Kidney epithelial cell (primary cell): ENCODE measurements at places on chromosomes 1 and 21. TPM values are rescaled to one million over a fixed set of nuclear protein-coding genes. Genes with fewer than 3 reads are reported as not detected.

Gene SRGAP2C
- 11.6 and 15.7 TPM in 2 replicates for total RNA-seq

DNA sequence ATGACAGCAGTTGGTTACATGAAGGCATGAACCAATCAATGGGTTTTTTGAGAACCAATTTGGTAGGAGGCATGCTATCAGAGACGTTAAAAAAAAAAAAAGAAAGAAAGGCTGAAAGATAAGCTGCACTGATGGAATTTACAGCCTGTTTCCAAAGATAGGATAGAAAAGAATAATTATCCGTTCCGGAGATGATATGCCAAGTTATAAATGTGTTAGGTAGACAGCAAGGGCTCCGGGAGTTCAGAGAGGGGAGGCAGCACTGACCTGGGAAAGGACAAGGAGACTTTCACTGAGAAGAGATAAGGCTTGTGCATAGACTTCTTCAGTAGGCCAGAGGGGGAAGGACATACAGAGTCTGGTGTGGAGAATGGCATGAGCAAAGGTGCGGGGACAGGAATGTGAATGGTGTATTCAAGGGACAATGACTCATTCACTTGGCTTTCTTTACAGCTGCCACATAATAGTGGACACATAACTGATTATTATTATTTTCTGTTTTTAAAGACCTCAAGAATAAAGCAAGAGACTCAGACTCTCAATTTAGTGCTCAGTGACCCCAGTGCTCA lies 24.8 kb upstream of the ACBD6 start:
- DNase-seq = no peak

- no peak for DNase-seq
Measured at GRCh38 chr1:228743405-228743804, 8.1 kb downstream of the RHOU start.

DNA sequence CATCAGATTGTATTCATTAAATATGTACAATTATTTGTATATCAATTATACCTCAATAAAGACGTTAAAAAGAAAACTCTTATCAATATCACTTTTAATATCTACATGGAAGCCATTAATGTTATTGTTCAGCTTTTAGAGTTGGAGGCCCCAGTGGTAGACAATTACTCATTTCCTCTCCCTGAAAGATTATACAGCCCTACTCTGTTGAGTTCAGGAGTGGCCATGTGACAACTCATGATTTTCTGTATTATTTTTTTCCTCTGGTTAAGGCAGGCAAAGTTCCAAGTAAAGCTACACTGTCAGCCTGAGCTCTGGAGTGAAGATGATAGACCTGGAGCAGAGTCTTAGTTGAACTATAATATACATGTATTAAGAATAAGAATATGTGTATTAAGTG lies 247.9 kb upstream of the B3GALT2 start:
- no peak for DNase-seq

DNA sequence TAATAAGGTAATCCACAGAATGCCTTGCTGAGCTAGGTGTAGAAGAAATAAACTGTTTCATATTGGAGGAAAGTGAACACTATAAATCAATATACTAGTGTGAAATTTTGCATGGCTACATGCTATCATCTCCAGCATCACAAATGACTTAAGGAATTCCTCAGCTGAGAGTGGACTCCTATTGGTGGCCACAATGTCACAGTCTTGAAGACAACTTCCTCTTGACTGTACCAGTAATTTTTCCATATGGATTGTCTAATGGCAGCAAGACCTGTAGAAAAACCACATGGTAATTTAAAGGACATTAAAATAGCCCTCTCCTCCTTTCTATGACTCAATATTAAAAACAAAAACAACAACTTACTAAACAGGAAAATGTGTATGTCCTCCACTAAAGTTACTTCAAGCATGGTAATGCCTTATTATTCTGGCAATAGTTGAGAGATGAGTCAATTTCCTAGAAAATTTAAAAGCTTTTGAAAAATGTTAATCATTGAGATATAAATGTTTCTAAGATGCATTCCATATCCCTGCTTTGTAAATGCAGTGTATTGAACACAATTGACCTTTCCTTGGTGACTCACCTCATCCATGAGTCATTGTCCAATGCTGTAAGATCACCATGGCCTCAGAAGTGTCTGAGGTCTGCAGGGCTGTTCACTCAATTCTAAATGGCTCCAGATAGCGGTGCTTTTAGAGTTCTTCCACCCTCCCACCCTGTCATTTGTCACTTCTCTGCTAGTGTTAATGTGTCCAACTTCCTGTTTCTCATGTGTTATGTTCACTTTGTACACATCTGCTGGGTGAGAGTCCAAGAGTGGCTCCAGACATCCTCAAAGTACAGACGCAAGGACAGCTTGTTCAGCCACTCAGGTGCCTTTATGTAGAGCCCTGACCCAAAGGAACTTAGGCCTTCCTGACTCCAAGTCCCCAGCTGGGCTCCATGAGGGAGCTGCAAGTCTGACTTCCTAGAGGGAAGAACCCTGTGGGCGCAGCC lies 32.8 kb upstream of the DNASE2B start:
- DNase-seq = peak; percentile 87

GRCh38 chr1:13809461-13810159 lies 109.6 kb downstream of the PRDM2 start:
- DNase-seq = no peak

- DNase-seq = no peak
Measured at GRCh38 chr1:29346576-29346975, 110.3 kb downstream of the PTPRU start.

- no peak for DNase-seq
Measured at GRCh38 chr1:7103874-7104273, 318.6 kb downstream of the CAMTA1 start.

DNA sequence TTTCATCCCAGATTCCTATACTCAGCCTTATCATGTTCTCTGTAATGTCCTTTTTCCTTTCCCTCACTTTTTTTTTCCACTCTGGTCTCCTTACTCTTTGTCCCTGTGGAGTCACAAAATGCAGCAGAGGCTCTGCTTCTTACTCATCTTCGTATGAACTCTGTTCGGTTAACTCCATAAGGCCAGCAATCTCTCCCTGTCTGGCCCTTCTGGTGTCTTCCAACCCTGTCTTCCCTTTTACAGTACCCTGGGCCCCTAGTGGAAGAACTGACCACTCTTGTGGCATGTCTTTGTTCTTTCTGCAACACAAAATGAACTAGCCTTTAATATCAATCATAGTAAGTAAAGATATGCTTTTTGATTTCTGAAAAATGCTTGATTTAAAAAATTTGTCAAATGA lies 7.1 kb downstream of the CD101 start:
- DNase-seq = no peak

- DNase-seq = no peak
Measured at GRCh38 chr1:168585191-168585590, 8.8 kb downstream of the XCL1 start.

DNA sequence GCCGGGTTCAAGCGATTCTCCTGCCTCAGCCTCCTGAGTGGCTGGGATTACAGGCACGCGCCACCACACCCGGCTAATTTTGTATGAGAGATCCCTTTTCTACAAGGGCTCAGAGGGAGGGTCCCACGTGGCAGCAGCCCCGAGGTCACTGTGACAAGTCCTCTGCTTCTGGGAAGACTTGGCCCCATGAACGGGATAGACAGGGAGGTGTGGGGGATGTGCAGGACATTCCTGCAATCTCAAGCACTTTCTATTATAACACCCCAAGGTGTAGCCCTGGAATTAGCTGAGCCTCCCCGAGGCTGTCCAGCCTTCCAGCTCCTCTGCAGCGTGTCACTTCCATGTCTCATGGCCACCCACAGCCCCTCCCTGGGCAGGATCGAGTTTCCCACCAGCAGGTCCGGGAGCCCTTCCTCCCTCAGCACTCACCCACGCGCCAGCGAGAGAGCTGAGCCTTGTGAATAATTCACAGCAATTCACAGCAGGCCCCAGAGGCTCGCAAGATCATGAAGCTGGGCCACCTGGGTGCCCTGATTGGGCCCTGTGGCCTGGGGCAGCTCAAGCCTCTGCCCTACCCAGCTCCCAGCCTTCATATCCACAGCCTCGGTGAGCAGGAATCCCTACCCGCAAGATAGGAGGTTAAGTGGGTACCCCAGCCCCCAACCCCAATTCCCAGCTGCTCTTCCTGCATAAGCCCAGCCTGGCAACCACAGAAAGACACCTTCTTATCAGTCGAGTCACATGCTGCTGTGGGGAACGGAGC lies 22.8 kb upstream of the RNU1-4 start:
- no peak for DNase-seq

DNA sequence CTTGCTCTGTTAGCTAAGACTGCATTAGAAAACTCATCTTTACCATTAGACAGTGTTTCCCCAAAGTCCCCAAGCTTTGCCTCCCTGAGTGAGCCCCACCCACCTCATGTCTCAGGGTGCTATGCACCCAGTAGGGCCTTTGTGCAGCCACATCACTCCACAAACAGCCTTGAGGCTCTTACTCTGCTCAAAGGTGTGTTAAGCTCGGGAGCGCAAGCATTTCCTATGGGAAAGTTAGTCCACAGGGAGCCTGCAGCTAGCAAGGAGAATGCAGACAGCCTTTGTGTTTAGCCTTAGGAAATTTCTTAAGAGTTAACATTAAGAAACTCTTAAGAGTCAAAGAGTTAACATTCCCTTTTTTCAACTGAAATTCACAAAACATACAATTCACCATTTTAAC lies 278.8 kb downstream of the AJAP1 start:
- no peak for DNase-seq

DNA sequence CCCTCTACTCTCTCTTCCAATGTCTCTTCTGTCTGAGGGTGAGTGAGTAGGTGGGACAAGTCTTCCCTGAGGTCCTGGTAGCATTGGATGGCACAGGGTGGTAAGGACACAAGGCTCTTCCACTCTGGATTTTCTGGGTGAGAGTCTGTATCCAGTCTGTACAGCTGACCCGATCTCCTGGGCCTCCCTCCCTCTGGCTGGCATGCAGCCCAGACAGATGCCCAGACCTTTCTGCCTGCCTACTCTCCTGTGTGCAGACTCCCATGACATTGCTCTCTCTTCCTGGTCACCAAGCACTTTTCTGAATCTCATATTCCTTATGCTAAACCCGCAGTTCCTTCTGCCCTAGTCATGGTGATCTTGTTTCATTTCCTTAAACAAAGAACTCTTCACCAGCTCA lies 100.3 kb downstream of the GRIK3 start:
- no peak for DNase-seq

DNA sequence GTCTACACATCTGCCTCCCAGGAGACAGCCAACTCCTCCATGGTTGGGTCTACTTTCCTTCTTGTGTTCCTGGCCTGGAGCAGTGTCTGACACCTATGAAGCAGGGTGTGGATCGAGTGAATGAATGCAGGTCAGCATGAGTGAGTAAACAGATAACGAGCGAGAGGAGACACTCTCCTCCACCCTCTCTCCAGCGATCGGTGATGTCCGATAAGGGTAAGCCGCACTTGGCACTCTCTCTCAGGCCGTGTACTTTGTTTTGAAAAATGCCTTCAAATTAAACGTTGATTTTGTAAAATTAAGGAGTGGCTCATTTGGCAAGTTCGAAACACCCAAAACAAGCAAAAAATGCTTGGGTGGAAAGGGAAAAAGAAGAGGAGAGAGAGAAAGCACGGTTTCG lies 43.8 kb upstream of the DMRTB1 start:
- DNase-seq = no peak

DNA sequence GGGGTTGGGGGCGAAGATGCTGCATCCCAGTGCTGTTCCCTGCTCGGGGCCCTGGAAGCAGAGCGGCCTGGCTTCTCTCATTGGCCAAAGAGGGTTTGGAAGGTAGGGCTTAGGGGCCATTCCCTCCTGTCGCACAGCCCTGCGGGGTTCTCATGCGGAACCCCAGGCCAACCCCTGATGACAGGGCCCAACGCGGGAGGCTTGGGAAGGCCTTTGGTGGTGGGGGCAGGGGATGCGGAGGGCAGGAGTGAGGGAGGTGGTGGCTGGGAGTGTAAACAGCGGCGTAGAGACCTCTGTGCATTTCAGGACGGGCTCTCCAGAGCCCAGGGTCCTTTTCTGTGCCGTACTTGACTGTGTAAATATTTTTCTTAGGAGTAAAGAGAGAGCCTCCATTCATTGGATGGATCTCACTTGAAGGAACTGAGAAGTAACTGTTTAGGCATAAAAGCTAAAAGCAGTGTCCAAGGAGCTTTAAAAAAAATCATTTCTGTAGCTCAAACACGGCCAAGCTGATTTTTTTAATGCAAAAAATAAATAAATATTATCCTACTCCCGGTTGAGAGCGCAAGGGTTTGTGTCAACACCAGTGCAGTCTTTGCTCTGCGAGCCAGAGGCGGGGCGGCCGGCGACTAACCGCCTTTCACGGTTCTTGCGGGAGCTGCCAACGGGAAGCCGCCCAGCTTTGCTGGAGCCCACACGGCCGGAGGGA lies 169.1 kb downstream of the PRDM16 start:
- no peak for DNase-seq

DNA sequence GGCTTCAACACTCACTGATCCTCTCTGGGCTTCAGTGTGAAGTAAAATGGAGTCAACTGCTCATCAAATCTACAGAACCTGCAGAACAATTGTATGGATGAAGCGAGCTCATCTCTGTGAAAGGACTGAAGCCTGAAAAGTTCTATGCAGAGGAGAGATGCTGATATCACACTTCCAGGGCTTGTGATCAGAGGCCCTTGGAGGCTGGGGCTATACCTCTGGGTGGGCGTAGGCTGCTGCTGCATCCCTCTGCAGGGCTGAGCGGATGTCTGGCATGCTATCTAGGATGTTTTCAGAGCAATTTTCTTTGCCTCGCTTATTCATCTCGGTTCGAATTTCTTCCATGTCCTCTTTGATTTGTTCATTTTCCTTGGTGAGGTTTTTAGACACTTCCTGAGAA lies 17.6 kb downstream of the OLFML2B start:
- DNase-seq = no peak
